NB4 (cell line): ENCODE measurements at places on chromosomes 12 and 14.

DNA sequence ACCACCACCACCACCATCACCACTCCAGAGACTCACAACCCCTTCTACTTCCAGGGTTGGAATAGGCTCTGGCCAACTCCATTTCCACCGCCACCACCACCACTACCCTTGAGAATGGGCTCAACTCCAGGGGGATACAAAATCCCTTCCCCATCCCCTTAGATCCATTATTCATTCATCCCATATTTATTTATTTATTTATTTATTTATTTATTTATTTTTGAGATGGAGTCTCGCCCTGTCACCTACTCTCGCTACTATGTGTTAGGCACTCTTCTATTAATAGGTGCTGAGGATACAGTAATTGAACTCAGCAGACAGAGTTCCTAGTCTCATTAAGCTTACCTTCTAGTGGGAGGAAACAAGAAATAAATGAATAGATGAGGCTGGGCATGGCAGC, 4.8 kb upstream of the ADCY6 start:
- no peak for DNase-seq

DNA sequence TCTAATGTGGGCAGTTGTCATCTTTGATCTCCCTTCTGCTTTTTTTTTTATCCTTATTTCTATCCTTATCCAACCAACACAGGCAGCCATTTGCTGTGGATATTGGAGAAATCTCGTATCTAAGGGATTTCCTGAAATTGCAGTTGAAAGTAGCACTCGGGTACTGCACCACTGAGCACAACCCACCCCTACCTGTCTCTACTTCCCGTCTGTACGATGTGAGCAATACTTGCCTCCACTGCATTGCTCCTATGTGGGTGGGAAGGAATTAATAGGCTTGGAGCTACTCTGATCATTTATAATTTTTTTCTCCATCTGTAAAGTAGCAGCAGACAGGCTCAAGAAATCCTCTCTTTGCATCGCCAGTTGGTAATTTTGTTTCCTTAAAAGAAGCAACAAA, 300.4 kb downstream of the SNAPC1 start:
- DNase-seq: no peak

GRCh38 chr12:5171701-5172100, 128.0 kb downstream of the KCNA5 start:
- DNase-seq: peak; percentile 31

- no peak for DNase-seq
Observed at GRCh38 chr14:100267990-100268389, 29.0 kb downstream of the YY1 start.

- peak; percentile 36 for DNase-seq
Observed at GRCh38 chr12:109346920-109347319, 780 bp upstream of the MYO1H start.

DNA sequence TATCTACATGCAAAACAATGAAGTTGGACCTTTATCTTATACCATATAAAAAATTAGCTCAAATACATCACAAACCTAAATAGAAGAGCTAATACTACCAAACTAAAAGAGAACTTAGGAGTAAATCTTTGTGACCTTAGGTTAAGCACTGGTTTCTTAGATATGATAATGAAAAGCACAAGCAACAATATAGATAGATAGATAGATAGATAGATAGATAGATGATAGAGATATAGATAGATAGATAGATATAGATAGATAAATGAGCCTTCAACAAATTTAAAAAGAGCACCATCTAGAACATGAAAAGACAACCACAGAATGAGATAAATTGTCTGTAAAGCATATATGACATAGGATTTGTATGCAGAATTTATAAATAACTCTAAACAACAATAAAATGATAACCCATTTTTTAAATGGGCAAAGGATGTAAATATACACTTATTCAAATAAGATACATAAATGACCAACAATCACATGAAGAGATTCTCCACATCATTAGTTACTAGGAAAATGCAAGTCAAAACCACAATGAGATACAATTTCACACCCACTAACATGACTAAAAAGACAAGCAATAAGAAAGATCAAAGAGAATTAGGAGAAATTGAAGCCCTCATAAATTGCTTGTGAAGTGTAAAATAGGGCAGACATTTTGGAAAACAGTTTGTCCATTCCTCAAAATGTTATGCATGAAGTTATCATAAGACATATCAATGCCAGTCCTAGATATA, 293.7 kb downstream of the BTG1 start:
- DNase-seq: no peak

- no peak for DNase-seq
Observed at GRCh38 chr14:24816011-24816928, 182.3 kb upstream of the GZMB start.

DNA sequence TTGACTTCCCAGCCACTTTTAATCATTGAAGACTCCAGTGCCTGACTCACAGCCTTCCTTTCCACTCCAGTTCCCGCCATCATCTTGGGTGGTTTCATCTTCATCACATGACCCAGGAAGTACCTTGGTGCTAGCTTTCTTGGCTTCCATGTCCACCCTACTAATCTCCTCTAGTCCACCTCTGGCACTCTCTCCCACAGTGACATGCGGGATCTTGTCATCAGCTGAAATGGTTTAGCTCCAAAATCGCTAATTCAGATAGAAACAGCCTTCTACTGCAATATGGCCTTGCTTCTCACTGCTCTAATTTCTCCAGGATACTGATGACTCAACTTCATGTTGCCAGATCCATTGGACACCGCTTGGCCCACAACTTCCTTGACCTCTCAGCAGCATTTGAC, 24.5 kb downstream of the WDR20 start:
- DNase-seq: peak; percentile 38

GRCh38 chr12:80001562-80001961, 66.7 kb upstream of the PPP1R12A start:
- DNase-seq: no peak

GRCh38 chr12:132405742-132406251, 76.4 kb upstream of the GALNT9 start:
- no peak for DNase-seq

DNA sequence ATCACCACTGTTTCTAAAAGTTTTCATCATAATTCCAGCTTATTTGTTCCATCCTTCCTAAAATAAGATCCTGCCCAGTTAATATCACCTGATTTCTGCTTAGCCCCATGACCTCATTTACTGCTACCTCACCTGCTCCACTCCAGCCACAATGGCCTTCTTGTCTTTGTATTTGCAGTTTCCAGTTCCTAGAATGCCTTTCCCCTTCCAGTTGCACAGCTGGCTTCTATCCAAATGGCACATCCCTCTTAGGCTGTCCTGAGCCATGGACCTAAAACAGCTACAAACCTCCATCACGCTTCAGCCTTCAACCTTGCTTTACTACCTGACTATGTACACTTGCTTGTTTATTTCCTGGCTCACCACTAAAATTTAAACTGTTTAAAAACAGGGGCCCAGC, 6.5 kb upstream of the LGMN start:
- no peak for DNase-seq

DNA sequence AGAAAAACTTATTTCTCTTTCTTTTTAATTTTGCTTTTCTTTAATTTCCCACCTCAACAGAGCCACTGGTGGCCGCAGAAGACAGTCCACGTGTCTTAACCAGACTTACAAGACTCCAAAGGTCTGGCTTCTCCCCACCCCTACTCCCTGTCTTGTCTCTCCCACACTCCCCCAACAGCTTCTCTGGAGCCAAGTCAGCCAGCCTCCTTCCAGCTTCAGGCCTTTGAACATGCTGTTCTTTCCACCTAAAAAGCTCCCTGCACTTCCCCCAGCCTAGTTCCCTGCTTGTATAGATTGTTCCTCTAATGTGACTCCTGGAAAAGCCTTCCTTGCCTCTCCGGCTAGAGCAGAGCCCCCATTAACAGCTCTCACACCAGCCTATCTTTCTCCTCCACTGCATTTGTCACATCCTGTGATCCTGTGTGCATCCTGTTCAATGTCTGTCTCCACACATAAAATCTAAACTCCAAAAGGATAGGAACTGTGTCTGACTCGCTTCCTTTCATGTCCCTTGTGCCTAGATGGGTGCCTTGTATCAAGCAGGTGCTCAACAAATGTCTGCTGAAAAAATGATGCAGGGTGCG, 7.8 kb upstream of the DYNLL1 start:
- no peak for DNase-seq

DNA sequence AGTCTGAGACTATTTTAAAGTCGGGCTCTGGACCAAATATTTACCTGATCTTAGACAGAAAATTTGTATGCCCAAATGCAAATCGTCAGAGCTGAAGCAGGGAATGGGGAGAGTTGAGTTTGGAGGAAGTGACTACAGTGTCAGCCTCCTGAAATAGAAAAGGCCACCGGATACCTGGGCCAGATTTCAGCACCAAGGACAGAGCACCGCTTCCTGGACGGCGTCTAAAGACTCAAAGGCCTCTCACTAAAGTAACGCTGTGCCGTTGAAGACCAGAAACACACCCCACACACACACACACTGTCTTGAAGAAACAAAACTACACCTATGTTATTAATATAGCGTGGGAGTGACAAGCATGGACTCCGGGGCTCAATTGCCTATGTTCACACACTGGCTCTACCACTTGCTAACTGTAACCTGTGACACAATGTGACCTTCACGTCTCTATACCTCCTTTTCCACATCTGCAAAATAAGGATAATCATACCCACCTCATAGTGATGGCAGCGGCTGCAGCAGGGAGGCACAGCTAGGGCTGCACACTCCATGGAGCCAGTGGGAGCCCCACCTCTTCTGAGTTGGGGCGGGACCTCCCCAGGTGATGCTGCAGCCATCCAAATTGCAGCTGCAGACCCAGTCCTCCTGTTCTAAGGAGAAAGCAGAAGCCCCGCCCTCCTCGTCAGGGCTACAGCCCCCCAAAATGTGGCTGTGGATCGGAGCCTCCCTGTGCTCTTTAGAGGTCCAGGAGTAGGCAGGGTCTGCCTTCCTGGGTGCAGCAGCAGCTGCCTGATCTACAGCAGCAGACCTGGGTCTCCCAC, 35.6 kb downstream of the KRT76 start:
- DNase-seq: peak; percentile 69

- DNase-seq: peak; percentile 43
Observed at GRCh38 chr12:26628234-26628633, 204.8 kb downstream of the ITPR2 start.

DNA sequence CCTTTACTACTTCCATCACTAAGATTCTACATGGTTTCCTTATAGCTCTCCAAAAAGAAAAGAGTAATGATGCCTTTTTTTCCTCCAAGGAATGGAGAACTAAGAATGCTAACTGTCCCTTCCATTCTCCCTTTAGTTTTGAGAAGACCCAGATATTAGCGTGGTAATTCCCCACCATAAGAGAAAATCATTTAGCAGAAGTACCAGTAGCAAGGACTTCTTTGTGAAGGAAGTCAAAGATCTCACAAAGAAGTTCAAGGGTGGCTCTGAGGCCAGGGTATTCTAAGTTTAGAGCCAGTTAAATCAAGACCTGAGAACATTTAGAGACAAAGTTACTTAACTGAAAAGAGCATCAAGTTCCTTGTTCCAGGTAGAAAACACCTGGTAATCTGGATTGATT, 7.3 kb downstream of the USP15 start:
- DNase-seq: peak; percentile 11

DNA sequence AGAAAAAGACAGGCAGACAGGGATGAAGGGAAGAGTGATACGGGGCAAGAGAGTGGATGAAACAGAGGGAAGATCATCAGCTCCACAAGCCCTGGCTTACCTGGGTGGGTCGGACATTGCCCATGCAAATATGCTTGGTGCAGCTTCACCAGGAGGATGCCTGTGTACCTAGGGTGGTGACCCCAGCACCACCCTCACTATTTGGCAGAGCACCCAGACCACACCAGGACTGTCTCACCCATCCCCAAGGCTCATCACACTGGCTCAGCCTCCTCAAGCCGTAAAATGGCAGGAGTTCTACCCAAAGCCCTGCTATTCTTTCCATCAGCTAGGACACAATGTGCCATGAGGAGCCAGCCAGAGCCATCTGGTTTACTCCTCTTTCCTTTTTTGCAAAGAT, 3.0 kb downstream of the GALNT8 start:
- DNase-seq: no peak

- DNase-seq: peak; percentile 80
Observed at GRCh38 chr12:118404876-118405521, 28.6 kb downstream of the SUDS3 start.

GRCh38 chr12:442235-442884, 17.4 kb upstream of the B4GALNT3 start:
- peak; percentile 45 for DNase-seq

- no peak for DNase-seq
Observed at GRCh38 chr14:23469906-23470403, 452 bp downstream of the NGDN start.

- DNase-seq: no peak
Observed at GRCh38 chr12:54444206-54444605, 25.1 kb upstream of the ITGA5 start.

DNA sequence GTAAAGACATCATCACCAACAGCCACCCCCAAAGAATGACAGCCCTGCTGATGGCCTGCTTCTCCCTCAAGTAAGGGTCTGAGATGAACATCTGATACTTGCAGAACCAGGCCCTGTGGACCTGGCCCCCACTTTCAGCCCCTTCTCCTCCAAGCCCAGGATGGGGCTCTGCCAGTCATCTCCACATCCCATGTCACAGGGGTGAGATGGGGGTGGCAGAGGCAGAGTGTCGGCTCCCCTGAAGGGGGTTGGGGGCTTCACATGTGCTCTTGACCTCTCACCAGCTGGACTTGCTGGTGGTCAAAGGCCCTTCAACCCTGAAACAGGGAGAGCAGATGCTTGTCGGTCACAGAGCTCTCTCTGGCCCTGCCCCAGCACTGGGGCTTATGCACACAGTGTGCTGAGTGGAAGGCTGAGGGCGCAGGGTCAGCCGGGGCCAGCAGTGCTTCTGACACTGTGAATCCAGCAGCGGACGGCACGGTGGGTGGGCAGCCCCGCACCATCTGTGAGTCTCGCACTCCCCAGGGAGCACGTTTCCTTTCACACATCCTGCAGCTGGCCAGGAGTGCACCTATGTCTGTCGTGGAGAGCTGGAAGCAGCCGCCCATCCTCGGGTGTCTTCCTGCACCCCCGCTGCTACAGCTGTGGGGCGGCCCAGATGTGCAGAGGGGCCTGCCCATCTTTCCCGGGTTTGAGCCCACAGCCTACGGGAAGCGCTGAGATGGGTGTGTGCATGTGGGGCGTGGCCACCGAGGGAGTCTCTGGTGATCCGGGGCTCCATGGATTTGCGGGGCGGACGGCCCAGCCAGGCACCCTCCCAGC, 94.3 kb downstream of the ADGRD1 start:
- DNase-seq: no peak
